ENCODE measurements at places on chromosomes 12 and 14.

DNA sequence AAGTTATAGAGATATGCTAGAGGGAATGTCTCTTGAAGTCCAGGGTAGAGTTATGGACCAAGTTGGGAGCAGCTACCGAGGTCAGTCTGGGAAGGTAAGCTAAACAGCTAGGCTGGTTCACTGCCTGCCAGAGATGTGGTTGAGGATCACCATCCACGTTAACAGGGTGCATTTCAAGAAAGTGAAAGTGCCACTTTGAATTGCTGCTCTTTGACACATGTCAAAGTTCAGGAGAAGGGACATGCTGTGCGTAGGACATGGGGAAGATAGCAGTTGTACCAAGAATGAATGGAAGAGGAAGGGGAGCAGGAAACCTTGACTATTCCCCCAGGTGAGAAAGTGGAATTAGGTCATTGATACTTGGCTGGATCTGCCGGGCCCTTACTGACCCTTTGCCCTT is 49.5 kb downstream of the MAX start:
- DNase-seq: no peak

GRCh38 chr12:72793796-72794195 is 521.6 kb downstream of the TRHDE start:
- DNase-seq: no peak

DNA sequence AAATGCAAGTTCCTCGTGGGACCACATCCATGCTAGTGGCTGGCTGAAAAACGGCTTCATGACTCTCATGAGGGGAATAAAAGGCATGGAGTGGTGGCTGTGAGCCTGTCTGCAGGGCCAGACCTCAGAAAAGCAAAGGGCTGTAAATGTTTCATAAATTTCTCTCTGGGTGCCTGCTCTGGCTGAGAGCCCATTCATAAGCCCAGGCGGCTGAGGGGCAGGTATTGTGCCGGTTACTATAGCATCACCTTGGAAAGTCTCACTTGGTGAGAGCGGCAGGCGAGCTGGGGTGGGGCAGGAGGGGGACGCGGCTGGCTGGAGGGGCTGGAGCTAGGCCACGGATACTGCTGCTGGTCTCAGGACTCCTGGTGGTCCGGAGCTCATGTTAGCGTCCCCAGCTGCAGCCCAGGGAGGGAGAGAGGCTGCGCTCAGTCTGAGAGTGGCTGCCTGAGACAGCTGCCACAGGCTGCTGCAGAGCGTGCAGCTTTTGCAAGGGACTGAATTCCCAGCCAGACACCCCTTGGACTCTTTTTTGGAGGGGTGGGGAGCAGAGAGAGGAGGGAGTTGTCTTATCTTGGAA is at the start of gene SLC17A8:
TSS of gene SLC17A8 (plus strand) at position 431 of the 580 bp plus-strand sequence. CDS start 318 bp downstream, outside the sequence.
- no peak for DNase-seq

DNA sequence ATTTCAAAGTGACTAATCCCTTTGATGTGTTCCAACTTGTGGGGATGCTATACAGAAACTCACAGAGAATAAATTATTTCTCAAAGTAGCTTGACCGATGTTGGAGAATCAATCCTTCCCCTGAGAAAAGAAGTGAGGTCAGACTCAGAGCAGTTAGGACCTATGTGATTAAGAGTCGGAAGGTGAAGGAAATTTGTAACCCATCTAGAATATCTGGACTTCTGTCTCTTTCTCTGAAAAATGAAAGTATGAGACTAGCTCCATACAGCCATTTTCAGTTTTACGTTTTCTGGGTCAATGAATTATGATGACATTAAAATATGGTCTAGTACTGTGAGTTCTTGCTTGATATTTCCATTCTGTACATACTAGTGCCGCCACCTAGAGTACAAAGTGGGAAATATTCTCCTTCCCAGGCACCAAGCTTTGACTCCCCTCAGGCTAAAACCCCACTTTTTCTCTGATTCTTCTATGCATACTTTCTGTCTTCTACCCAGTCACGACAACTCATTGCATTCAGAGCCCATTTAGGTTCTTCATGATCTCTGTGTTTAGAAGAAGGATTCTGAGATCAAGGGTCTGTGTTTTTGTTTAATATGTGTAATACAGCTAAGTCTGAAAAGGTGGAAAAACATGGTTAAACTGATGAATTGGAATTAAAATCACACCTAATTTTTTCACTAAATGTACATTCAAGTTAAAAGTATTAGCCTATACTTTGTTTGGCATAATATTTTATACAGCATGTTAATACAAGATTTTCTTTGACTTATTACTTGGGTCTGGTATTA is 6.9 kb upstream of the NTS start:
- peak; percentile 50 for DNase-seq

DNA sequence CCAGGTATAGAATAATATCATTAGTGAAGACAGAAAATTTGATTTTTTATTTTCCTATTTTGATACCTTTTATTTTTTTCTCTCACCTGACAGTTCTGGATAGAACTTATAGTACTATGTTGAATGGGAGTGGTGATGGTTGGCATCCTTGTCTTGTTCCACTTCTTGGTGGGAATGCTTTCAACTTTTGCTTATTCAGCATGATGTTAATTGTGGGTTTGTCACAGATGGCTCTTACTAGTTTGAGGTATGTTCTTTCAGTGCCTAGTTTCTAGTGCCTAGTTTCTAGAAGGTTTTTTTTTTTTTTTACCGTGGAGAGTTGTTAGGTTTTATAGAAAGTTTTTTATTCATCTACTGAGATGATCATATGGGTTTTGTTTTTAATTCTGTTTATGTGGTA is 516.3 kb upstream of the NOVA1 start:
- DNase-seq: no peak

DNA sequence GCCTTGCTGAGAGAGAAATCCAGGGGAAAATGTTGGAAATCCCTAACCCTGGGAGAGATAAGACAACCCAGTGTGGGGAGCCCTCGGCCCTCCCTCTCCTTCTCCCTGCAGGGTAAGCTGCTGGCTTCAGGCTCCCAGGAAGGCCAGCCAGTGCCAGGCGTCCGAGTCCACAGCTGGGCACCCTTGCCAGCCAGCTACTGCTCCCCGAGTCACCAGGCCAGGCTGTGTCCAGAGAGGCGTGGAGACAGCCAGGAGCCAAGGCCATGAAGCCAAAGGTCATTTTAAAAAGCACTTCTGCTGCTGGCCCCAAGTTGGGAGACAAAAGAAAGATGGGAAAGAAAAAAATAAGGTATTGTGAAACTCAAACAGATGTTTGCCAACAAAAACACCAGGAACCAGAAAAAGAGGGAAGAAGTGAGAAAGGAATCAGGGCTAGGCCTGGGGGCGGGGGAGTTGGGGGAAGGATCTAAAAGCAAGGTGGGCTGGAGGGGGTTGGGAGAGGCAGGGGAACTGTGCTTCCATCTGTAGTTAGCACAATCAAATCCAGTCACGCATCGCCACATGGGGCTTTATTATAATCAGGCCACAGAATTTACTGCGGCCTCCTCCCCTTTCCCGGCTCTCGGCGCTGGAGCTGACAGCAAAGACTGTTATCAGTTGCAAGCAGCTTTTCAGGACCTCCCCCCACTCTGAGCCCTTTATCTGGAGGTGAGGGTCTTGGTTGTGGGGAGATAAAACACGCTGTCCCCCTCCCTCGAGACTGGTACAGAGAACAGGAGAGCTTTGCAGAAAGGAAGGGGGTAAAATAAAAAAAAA is 33.5 kb downstream of the RBM19 start:
- peak; percentile 3 for DNase-seq

DNA sequence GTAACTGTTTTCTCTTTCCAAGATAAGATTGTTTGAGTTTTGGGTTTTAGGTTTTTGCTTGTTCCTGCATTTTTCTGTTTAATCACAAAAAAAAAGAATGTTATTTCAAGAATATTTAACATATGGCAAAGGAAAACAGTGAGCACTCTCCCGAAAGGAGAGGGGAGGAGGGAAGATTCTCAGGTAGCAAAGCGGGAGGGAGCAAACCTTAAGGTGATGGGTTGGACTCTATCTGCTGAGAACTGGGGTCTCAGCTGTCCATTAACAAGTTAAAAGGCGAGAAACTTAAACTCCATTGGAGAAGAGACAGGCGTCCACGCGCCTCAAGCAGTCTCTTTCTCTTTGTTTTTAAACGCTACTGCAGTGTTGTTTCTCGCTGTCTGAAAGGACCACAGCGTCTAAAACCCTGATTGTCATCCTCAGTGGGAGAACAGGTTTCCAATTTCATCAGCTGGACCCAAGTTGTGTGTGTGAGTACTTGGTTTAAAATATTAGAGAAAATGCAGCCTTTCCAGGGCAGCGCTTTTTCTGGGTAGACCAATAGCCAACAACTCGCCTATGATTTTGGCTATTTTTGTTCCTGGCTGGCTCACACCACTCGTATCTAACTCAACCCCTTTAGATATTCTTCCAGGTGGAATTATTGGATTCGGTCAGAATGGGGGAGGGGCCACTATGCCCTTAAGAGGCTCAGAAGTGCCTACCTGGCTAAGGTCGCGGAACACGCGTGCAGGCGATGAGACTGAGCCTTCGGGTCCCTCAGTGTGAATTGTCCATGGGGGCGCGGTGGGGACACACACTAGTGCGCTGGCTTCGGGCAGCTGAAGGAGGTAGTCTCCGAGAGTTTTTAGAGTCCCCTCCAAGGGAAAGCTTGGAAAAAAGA is 8.2 kb downstream of the SIX1 start:
- DNase-seq: no peak
